ENCODE measurements at places on chromosomes 6 and 20.

DNA sequence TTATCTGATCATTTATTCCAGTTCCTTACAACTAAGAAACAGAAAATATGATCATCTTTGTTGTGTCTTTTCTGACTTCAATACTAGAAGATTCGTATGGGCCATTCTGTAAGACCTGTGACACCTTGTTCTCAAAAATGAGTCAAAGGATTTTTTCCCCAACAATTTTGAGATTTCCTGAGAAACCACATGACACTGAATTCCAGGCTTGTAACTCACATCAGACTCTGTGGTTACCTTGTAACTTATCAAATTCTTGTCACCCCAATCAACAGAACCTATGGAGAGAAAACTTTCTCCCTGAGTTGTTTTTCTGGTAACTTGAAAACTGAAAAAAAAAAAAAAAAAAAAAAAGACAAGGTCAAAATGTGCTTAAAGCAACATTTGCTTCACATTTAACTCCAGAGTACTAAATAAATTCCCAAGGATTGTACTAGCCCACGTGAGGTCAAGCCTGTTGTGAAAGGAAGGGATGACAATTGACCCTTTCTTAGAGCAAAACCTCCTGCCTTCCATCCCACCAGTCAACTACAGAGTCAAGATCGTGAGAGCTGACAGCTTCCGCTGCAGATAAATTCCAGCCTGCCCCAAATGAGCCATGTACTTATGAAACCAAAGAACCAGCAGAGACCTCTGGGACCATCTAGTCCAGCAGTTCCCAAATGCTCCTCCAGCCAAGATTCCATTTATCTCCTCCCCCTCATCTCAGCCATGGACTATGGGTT lies 140.3 kb downstream of the TBX18 start:
- no peak for DNase-seq

- no peak for DNase-seq
Measured at GRCh38 chr20:9613871-9614270, 99.5 kb downstream of the LAMP5 start.

- DNase-seq: no peak
Measured at GRCh38 chr20:49457444-49457843, 25.0 kb downstream of the KCNB1 start.

DNA sequence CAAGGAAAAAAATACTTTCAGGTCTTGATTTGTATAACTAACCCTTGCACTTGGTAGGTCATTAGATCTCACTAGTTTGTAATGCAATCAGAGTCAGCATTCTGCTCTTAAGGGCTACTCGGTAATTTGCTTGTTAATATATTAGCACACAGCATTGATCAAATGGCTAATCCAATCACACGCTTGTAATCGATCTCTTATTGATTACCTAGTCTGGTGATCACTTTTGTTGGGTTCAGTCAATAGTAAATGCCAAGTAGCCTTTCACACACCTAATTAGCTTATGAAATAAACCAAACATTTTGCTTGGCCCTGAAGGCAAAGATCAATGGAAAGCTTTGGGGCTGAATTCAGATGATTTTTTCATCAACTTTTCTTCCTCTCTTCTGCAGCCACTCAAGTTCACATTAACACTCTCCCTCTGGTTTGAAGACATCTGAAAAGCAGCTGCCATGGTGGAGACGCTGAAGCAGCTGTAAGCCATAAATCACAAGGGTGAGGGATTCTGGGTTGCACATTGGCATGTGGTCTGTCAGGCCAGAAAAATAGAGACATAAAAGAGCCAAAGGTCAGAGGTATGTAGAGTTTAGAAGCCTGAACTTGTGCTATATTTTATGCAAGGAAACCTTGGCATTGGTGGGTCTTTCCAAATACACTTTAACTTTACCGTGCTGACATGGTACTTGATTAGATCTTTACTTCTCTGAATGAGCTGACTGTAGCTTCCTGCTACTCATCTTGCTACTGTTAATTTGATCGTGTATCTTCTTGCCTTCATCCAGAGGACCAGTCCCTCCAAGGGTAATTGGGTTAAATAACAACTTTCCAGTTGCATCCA lies 234.4 kb downstream of the SIM1 start:
- DNase-seq: no peak

DNA sequence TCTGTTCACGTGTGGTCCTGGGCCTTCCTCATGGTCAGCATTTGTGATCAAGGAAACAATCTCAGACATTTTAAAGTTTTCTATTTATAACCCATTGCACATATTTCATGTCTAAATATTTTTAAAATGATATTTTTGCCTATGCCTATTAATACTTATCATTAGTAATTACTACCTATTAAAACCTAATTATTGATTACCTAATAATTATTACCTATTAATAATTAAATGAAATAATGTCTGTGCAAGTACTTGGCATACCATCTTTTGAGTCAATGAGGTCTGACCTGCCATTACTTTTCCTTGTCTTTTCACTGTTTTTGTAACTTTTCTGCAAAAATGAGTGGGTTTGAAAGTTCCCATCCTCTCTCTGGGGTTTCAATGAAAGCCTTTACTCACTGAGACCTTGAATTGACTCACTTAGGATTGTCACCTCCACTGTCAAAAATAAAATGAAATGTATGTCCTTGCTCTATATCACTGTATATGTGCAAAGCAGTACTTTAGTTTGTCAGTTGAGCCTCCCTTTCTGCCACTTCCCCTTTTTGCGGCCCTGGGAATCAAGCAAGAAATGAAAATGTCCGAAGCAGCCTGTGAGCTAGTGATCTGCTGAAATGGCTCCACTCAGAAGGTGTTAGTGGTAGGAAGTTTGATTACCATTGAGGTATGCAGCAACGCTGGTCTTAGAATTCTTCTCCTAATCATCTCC lies 87.8 kb downstream of the L3MBTL3 start:
- no peak for DNase-seq

DNA sequence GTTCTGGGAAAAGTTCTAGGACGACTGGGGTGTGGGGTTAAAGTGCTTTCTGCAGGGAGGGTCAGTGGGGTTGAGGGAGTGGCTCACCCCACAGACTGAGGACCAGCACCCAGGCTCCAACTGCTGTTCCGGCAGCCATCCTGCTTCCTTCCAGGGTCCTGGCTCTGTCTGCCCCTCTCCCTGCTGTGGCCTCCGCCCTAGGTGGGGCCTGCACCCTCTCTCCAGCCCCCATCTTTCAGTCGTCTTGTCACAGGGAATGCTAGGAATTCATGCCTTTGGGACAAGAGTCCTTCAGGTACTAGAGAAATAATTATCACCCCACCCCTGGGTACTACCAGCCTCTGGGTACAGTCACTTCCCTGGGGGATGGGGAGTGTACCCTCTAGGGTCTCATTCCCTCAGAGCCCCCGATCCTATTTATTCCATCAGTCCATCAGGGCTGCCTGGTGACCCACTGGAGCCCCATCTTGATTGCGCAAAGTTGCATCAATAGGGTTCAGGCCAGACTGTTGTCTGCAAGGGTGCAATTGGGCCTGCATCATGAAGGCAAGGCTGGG lies at the start of gene AGER:
Gene AGER, minus strand, starts transcription at position 170 of the 557 bp plus-strand sequence. Its CDS starts 31 bp downstream, at position 139.
- DNase-seq: no peak

DNA sequence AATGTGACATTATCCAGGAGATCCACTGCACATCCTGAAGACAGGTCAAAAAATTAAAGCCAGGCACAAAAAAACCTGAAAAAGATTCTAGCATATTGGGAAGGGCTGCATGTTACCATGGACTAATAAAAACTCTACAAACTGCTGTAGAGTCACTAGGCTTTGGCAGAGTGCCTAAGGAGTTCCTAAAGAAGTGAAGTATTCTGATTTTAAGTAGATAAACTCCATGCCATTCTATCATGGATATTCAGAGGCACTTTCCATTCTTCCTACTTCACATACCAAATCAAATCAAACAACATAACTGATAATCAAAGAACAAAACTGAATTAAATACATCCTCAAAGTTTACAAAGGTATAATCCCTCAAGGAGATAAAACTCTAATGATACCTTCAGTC lies 3.0 kb upstream of the MBOAT1 start:
- no peak for DNase-seq

Data from left lung (tissue), 14 donors.